ENCODE measurements at places on chromosomes 5 and 9.

DNA sequence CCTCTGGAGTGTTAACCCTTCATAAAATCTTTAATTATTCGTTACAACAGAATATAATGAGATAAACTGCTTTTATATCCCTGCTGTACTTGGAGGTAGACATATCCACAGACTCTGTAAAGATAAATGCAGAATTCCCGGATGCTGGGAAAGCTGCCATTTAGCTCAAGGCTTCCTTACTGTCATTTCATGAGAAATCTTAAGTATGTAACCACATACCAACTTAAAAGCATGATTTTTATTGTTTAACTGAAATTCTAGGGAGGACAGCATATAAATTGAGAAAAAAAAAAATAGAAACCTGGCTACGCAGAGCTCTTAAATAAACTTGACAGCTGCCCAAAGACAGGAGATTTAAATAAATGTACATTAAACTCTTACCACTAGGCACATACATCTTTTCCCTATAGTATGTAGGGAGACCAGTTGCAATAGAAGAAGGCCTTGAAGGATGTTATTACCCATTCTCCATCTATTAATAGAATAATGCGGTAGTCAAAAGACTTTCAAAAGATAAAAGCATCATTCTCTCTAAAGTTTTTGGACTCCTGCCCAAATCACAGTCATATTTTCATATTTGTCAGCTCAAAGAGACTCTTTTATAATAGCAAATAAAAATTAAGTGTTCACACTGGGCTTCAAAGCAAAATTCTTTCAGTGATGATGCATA lies 373.8 kb downstream of the NDUFS4 start:
- DNase-seq = no peak

GRCh38 chr9:91720751-91721705 lies 229.0 kb downstream of the ROR2 start:
- no peak for DNase-seq

DNA sequence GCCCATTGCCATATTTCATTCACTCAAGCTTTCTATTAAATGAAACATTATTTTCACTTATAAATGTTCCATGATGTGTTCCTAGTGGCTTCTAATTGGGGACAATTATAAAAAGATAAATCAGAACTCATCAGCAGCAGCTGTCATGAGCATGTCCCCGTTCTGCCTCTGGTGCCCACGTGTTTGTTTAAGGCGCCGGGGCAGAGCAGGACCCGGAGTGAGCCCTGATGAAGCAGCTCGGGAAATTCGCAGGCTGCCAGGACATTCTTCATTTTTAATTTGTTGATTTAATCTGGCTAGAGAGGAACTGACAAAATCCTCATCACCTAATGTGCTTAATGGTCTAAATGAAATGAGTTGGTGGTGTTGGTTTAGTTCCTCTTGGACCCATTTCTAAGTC lies 475.0 kb downstream of the CTNND2 start:
- no peak for DNase-seq

DNA sequence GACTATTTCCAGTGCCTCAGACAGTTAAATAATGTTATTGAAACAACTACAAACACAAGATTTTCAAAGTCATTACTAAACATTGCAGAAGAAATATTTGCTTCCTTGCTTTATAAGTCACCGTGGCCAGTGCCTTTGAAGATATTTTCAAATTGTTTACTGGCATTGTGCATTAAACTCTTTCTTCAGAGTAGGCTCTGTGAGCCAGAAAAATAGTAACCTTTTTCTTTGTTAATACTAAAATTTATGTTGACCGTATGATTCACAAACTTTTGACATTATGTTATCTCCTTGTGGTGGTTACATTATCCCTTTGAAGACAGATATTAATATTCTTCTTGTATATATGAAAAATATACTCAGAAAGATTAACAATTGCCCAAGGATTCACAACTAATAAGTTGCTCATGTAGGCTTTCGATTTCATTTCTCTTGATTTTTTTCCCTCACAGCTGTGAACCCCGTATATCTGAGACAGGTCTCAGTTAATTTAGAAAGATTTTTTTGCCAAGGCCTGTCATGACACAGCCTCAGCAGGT lies 140.1 kb downstream of the NR3C1 start:
- DNase-seq = no peak

GRCh38 chr5:78547183-78547582 lies 101.4 kb downstream of the LHFPL2 start:
- no peak for DNase-seq

DNA sequence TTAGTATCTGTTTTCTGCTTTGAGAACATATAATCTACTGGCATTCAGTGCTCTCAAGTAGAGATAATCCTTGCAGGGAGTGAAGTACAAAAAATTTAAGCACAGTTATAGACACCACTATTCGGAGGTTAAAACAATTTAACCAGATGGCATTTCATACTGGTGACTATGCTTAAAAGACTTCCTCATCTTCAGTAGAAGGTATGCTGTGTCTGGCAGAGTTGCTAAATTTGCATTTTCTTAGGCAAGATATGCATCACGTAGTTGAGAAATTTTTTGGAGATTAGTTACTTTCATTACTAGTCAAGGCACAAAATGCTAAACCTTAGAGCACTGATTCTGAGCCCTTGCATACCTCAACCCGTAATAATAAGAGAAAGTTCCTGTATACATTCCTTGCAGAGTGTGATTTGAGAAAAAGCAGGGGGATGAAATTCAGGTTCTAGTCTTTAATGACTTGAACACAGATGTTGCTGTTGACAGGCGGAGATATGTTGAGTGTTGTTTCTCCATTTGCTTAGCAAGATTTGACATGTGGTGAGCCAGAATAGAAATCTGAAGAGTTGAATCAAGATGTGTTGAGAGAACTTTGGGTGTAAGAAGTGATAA lies 70.8 kb upstream of the STARD4 start:
- DNase-seq = no peak

GRCh38 chr5:169970911-169971765 lies 9.2 kb downstream of the INSYN2B start:
- DNase-seq = no peak

- DNase-seq = no peak
Measured at GRCh38 chr5:15322421-15322820, 177.6 kb upstream of the FBXL7 start.

- no peak for DNase-seq
Measured at GRCh38 chr5:72600391-72600981, 93.3 kb upstream of the ZNF366 start.

GRCh38 chr9:72596451-72597180 lies 75.2 kb downstream of the TMC1 start:
- DNase-seq = no peak

DNA sequence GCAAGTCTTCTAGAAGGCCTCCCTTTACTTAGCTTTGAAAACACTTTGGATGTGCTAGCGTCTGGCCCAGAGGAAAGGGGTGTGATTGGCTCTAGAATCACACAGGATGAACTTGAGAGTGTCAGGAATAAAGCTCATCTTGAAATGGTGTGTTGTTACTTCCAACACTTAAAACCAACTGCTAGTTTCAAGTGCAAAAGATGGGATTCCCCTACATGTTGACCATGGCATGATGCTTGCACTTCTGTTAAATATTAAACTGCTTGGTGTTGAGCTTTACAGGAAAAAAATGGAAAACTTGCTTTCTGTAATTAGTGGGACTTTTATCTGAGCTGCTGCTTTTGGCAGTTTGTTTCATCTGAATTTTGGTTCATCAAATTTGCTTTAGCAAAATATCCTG lies 261.1 kb downstream of the MED10 start:
- DNase-seq = no peak

DNA sequence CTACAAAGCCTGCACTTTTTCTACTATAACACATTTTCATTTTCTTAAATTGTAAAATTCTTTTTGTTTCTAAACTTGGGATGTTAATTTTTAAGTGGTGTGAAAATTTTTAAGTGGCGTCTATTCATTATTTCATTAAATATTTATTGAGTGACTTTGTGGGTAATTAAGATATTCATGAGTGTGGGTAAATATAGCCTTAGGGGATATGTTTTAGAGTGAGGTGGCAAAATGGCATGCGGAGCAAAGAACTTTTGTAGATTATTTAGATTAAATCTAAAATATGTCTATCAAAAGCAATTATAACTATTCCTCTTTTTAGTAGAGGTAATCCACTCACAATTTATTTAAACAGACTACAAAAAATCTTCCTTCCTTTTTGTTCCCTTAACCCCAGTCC lies 188.4 kb downstream of the PCSK1 start:
- no peak for DNase-seq

GRCh38 chr9:12640016-12640587 lies 53.1 kb upstream of the TYRP1 start:
- no peak for DNase-seq

DNA sequence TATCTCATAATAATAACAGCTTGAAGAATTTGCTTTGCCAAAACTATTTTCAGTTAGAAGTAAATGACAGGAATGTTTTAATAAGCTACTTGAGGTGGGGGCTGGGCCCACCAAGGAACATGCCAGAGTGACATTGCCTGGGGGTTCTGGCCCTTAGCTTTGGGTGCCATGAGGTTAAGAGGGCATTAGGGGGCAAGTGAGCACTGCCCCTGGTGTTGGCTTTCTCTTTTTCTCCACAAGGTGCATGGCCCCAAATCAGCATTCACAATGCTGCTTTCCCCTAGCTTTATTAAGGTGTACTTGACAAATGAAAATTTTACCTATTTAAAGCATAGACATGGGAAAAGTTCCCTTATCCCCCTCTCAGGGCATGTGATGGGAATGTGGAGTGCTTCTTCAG lies 305.4 kb downstream of the TENT4A start:
- DNase-seq = no peak

- DNase-seq = no peak
Measured at GRCh38 chr5:173703466-173703865, 87.0 kb upstream of the BOD1 start.

GRCh38 chr5:10453545-10453944 lies 11.9 kb downstream of the ROPN1L start:
- DNase-seq = no peak

GRCh38 chr9:38445154-38446043 lies 21.1 kb upstream of the IGFBPL1 start:
- no peak for DNase-seq

GRCh38 chr5:6712577-6713273 lies 507 bp upstream of the TENT4A start:
- peak; percentile 92 for DNase-seq

DNA sequence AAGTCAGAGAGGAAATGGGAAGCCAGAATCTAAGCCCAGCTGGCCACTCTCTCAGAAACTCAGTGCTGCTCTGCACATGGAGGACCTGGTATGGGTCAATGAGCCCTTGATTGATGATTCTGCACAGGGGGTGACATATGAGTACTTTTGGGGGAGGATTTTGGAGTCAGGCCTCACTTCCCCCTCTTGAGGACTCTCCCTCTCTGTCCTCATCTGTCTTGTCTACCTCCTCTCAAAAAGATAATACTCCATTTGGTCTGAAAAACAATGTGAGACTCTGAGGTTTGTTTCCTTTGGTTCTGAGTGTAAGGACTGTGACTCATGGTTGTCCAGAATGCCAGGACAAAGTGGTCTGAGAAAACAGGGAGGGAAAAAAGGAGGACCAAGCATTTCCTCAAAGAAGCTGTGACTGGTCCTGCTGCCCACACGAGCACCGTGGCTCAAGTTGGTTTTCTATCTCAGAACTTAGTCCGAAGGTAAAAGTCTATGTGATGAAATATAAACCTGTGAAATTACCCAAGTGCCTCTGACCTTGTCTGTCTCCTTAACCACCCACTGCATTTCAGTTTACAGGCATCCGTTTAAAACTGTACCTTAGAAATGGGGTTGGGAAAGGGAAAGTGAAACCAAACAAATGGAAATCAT lies 11.1 kb downstream of the TTC39B start:
- DNase-seq = no peak

GRCh38 chr5:181173420-181174342 lies 26.3 kb downstream of the OR2V2 start:
- no peak for DNase-seq

DNA sequence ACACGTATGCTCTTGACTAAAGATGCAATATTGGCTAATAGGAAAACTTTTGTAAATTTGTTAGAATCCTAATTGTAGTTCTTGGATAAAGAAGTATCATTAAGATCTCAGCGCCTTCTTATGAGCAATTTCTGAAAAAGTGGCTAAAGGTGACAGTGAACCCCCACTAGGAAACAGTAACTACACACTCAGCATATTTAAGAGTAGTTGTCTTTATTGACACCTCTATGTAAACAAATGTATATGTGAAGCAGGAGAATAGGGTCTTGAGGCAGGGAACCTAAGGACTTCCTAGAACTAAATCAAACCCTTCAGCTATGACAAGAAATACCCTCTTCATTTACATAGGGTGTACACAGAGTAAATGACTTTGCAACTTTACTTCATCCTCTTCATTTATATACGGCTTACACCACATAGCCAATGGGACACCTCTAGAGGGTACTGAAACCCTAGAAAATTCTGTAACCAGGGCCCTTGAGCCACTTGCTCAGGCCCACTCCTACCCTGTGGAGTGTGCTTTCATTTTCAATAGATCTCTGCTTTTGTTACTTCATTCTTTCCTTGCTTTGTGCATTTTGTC lies 2.8 kb downstream of the NIPSNAP3A start:
- no peak for DNase-seq

DNA sequence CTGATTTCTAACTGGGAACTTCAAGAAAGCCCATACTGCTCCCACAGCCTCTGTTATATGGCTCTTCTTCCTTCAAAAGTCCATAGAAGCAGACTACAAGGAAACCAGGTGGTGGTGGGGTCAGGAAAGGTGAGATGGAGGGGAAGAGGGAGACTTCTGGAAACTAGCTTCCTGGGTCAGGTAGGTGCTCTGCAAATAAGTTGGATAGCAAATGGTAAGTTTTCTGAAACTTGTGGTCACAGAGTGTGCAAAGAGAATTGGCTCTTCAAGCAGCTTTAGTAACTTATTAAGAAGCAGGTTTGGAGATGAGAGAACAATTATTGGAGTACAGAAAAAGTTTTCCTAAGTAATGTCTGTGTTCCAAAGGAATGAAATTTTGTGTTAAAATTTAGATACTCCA lies 316.9 kb downstream of the ADGRV1 start:
- no peak for DNase-seq

GRCh38 chr9:17742067-17742466 lies 163.2 kb downstream of the SH3GL2 start:
- DNase-seq = no peak

- no peak for DNase-seq
Measured at GRCh38 chr9:122941582-122942234, 888 bp downstream of the RABGAP1 start.

DNA sequence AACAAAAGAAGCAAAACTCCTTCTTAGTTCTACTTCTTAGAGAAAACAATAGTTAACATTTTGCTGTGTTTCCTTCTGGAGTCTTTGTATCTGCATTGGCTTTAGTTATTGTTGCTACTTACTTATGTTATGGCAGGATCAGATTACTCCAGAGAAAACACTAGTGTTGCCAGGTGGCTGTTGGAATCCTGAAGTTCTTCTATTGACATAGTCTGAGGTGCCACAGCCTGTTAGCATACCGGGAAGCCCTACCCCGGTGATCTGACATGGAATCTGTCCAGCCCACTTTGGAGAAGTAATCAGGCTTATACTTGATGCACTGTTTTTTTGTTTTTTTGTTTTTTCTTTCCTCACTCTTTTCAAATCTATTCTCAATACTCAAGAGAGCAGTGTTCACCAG lies 68.5 kb upstream of the CEP78 start:
- no peak for DNase-seq

GRCh38 chr9:82489201-82489821 lies 500.7 kb downstream of the SPATA31D1 start:
- DNase-seq = no peak

- no peak for DNase-seq
Measured at GRCh38 chr5:61401726-61402125, 69.7 kb downstream of the ZSWIM6 start.

GRCh38 chr5:59276917-59277372 lies 616.6 kb downstream of the PDE4D start:
- no peak for DNase-seq
